Neural progenitor cell (in vitro differentiated cells): ENCODE measurements at places on chromosomes 6 and 20.
A peak's percentile ranks its signal among the peaks of the same experiment; 100 is the strongest.

DNA sequence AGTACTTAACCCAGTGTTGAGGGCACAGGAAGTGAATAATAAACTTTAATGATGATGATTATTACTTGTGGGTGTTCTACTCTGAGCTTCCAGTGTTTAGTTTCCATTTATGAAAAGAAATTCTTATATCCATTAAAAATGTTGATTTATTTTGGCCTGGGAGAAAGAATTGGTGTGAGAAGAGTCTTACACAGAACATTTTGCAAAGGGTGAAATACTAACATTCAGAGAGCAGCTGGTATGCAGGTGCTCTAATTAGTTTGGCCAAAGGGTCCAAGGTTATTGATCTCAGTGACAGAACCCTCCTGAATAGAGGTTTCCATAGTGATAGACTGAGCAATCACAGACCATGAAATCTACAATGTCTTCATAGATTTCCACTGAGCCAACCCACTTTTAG is 4.4 kb downstream of the OSER1 start:
- no peak for DNase-seq

- no peak for DNase-seq
These were observed 63.9 kb upstream of the PLEKHG1 start for GRCh38 chr6:150535818-150536220.

DNA sequence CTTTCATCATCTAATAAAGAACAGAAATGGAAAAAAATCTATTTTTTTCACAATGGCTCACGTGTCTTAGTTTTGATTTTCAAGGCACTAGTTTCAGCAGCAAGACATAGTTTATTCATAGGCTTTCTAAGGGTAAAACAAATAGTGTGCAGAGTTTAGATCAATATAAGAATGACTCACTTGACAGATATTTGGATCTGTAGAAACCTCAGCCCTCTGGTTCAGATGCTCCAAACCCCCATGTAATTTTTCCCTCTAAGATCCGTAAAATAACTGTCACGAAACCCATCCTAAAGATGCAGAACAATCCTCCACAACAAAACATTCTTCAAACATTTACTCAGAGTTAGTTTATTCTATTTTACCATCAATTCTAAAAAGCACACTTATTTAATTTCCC is 43.4 kb downstream of the IYD start:
- no peak for DNase-seq

GRCh38 chr6:4908062-4908461 is 95.8 kb downstream of the RPP40 start:
- DNase-seq: no peak

- peak; percentile 11 for DNase-seq
These were observed 3.5 kb downstream of the ANKRD60 start for GRCh38 chr20:58224974-58225373.
